CD8-positive, alpha-beta T cell (primary cell): ENCODE measurements at places on chromosomes 12 and 14. TPM values are rescaled to one million over a fixed set of nuclear protein-coding genes. Genes with fewer than 3 reads are reported as not detected.
A peak's percentile ranks its signal among the peaks of the same experiment; 100 is the strongest.

DNA sequence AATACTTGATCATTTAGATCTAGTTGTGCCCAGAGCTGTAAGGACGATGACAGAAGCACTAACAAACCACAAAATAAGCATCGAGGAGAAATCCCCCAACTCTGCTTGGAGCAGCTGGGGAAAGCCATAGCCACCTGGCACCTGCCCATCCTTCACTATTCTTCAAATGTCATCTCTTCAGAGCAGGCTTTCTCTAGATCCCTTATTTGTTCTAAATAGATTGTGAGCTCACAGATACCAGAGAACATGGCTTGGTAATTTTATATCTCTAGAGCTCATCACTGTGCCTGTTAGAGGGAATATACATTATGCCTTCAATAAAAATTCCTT, 50.9 kb downstream of the GRIP1 start:
- DNase-seq = no peak

GRCh38 chr12:106760184-106760531, 14.3 kb upstream of the RIC8B start:
- peak; percentile 20 for DNase-seq

DNA sequence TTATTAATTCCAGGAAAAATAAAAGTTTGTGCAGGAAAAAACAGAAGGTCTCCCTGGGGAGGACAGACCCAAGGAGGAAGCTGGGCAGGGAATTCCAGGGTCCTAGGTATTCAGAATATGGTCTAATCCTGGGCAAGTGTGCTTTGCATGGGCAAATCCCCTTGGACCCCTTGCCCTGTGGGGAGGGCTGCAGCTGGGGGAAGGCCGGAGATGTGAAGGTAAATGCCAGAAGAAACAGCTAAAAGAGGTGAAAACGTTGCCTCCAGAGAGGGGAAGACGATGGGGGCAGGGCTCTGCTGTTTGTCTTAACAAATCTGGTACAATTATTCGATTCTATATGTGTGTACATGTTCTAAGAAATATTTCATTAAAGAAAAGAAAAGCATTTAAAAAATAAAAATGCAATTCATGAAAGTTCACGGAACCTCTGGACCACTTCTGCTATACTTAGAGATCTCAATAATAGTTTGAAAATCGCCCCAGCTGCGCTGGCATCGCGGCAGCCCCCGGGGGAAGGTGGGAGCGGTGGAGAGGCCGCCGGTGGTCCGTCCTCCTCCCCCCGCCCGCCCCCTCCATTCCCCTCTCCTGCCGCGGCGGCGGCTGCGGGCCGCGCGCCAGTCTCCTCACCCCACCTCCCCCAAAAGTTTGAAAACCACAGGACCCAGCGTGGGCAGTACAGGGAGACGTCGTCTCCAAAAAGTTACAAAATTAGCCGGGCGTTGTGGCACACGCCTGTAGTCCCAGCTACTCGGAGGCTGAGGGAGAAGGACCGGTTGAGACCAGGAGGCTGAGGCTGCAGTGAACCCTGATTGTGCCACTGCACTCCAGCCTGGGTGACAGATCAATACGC, 1.5 kb upstream of the PRPF40B start:
- DNase-seq = no peak

DNA sequence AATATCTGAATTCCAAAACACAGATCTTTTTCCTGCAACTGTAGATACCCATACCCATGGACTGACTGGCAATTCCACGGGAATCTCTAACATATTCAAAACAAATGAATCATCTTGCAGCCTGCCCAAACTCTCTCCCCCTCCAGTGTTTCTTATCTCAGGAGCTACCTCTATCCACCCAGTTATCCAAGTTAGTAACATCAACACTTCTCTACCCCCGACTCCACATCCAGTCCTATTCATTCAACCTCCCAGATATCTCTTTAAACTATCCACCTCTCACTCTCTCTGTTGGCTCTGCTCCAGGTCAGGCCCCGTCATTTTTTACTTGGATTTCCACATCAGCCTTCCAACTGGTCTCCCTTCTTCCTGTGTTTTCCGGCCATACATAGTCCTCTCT, 6.7 kb upstream of the KCNH5 start:
- no peak for DNase-seq

Gene PLBD1
- total RNA-seq = not detected
